ENCODE measurements at places on chromosomes 2 and 18.

- DNase-seq: no peak
These were observed 639 bp downstream of the EPB41L3 start for GRCh38 chr18:5543036-5543680.

GRCh38 chr18:21064347-21064746 is 47.3 kb downstream of the ROCK1 start:
- DNase-seq: no peak

GRCh38 chr2:68726608-68727367 is 7.8 kb upstream of the ARHGAP25 start:
- DNase-seq: no peak

- DNase-seq: no peak
These were observed 15.8 kb downstream of the CLASP1 start for GRCh38 chr2:121633463-121633862.

GRCh38 chr2:231201475-231201814 is 3.0 kb downstream of the ARMC9 start:
- no peak for DNase-seq

- DNase-seq: no peak
These were observed 108.4 kb downstream of the IRS1 start for GRCh38 chr2:226691255-226691654.

DNA sequence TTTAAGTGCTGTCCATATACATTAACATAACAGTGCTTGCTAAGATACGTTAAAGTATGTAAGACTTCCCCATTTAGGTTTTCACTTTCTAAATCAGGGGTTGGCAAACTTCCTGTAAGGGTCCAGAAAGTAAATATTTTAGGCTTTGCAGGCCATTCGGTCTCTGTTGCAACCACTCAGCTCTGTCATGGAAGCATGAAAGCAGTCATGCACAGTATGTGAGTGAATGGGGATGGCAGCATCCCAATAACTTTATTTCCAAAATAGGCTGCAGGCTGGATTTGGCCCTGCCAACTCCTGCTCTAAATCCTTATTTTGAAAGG is 128.7 kb downstream of the PLA2R1 start:
- DNase-seq: no peak

GRCh38 chr2:56297671-56298070 is 113.9 kb downstream of the CCDC85A start:
- no peak for DNase-seq

DNA sequence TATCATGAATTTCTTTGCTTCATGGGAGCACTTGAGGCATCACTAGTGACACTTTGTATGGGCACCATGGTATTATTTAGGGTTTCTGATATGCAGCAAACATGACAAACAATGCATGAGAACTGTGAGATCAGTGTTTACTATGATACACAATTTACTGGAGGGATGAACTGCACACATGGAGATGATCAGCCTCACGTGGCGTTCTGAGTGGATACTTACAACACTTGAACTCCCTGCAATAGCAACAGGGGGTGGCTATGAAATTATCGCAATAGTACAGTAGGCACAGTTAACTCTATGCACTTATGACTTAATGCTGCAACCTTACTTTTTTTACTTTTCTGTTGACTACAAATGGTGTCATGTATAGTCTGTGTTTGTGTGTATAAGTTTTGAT is 18.5 kb upstream of the UGT1A8 start:
- no peak for DNase-seq

DNA sequence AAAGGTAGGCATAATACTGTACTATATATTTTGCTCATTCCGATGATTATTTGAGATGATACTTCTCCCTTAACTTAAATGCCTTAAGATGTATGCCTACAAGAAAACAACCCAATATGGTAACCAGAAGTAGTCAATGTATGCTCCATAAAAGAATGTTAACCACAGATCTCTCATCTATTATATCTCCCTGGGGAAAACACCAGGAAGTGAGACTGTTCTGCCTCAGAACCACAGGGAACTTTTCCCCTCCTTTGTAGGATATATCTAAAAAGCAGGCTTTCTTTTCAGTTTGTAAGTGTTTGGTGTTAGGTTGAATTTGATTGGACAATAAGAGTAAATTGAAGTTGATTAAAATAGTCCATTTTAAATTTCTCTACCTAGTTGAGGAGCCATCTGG is 1160.5 kb upstream of the NXPH2 start:
- no peak for DNase-seq

DNA sequence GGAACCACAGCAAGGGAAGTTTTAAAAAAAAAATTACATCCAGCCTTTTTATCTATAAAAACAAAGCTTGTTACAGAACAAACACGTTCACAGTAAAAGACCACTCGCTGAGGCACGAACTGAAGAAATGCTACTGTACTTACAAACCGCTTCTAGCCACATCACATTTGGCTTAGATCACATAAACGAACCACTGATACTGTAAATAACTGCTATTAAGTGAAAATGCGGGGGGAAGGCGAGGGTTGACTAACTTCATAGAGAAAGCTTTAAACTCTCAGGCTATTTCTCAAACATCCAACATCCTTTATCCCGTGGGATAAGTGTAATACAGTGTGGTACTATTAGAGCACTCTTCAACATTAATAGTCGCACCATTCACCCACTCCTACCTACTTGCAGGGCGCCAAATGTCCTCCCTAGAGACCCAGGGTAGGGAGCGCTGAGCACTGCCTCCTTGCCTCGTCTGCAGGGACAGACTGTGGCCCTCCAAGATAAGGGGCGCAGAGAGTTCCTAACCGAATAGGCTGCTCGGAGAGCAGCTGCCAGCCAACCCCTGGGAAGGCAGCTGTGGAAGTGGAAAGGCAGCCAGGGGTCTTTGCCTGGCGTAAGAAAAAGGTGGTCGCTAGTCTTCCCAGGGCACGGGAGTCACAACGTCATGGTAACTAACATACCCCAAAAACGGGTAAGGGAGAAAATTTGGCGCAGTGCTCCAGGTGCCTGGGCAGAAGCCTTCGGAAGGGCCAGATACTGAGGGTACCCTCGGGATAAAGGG is 854 bp downstream of the GPR155 start:
- DNase-seq: no peak

- DNase-seq: no peak
These were observed 117.2 kb downstream of the LNPK start for GRCh38 chr2:175884697-175885393.

- DNase-seq: no peak
These were observed 599.4 kb downstream of the XIRP2 start for GRCh38 chr2:167487728-167488127.

DNA sequence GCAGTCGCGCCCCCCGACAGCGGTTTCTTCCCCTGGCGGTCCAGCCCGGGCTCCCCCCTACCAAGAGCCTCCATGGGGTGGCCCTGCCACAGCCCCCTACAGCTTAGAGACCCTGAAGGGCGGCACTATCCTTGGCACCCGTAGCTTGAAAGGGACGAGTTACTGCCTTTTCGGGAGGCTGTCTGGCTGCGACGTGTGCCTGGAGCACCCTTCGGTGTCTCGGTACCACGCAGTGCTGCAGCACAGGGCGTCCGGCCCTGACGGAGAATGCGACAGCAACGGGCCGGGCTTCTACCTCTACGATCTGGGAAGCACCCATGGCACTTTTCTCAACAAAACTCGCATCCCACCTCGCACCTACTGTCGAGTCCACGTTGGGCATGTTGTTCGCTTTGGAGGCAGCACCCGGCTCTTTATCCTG is 475 bp downstream of the SLC4A1AP start:
- no peak for DNase-seq

DNA sequence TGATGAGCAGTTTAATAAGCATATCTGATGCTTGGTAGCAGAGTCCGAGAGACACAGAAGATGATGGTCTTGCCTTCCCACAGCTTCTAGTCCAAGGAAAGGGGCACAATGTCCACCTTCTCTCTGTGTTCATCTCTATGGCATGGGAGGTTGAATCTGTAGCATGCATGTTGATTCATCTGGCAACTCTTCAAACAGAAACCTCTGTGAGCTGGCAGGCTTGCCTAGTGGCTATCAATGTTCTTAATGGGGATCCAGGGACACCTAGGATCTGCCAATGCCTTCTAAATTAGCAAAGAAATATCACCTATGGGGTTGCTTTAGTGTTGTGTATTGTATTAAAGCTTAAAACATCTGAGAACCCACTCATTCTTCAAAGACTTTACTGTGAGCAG is 170.8 kb downstream of the INO80D start:
- DNase-seq: no peak

DNA sequence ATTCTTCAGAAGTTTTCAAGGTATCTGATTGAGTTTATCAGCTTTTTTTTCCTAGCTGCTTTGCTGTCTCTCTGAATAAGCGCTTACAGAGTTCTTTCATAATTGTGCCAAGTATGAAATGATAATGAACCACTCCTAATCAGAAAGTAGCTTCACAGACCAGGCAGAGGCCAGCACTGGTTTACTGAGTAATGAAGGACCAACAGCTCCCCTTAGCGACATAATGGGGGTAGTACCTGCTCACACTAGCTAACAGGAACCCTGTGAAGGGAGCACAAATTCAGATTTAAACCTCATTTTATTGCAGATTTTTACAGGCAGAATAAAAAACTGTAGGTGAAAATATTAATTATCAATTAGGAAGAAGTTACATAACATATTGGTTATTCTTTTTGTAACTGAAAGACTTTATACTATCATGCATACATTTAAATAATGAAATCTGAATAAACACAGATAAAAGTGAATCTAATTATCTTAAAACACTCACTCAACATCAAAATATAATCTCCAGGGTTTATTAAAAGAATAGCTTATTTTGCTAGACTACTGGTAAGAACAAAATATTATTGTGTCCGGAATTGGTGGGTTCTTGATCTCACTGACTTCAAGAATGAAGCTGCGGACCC is 53.7 kb upstream of the LRRC30 start:
- peak; percentile 52 for DNase-seq

DNA sequence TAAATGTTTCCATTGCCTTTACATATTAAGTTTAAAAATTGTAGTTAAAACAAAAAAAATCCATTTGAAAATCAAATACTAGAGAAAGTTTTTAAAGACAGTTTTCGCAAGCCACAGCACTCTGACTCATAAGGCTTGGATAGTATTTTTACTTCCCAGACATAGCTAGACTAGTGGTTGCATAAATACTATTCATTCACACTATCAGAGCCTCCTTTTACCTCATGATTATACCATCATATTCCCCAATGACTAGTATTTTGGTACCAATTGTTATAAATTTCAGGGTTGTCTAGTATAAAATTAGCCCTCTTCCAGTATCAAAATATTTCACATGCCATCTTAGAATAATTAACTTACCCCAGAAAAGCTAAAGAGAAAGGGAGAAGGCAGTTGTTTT is 393.5 kb downstream of the ERBB4 start:
- DNase-seq: no peak

DNA sequence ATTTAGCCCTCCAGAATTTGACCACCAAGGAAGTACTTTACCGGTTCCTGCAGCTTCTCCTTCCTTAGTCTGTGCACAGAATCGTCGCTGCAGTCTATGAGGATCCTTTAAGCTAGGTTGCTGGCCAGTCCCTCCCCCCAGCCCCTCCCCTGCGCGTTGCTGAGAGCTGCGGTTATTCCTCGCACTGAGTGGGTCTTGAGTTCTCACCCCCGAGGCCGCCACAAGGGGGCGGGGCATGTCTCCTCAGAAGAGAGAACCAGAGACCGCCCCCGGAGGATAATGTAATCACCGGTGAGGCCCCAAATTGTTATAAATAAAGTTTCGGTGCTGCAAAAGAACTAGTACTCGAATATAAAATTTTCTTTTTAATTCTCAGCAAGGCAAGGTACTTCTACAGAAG is 1184.9 kb upstream of the CDH2 start:
- no peak for DNase-seq

DNA sequence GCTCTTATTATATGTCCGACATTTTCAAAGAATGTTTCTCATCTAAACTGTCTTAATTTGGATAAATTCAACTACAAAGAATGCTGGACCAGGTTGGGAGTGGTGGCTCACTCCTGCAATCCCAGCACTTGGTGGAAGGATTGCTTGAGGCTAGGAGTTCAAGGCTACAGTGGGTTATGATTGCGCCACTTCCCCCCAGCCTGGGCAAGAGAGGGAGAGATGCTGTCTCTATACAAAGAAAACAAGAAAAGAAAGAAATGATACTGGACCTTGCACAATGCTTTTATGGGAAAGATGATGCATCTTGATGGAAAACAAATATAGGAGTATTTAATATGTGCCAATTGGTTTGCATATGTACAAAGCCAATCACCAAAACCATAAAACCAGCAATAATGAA is 296.7 kb downstream of the LPIN1 start:
- DNase-seq: no peak

DNA sequence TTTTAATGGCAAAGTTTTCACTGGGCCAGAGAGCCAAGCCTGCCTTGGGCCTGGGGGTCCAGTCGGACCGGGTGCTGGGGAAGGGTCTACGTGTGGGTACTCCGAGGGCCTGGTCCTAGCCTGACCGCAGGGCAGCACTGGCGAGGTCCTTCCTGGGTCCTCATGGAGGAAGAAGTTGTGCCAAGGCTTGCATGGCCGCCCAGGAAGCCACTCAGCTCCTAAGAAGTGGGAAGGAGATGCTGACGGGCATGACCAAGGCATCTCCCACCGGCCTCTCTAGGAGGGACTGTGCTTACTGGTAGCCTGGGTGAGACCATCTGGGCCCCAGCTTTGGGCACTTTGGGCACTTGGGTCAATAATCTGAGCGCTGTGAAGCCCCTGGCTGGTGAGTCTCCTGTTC is 22.6 kb downstream of the CIB4 start:
- no peak for DNase-seq

DNA sequence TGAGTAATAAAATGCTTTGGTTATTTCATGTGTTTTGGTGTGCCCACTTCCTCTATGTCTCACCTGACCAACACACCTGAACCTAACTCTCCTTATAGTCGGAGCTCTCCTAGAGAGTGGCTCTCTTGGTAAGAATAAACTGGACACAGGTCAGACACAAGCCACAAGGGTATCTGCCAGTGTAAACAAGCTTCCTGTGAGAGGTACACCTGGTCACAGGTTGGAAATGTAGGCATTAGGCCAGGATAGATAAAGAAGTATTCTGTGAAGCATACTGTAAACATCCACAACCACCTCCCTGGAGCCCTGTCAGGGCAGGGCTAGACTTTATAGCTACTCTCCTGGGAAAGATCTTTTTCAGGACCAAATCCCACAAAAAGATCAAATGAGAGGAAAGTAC is 69.4 kb downstream of the ZDBF2 start:
- DNase-seq: no peak

- no peak for DNase-seq
These were observed 67.6 kb downstream of the SCN1A start for GRCh38 chr2:166060191-166060590.

DNA sequence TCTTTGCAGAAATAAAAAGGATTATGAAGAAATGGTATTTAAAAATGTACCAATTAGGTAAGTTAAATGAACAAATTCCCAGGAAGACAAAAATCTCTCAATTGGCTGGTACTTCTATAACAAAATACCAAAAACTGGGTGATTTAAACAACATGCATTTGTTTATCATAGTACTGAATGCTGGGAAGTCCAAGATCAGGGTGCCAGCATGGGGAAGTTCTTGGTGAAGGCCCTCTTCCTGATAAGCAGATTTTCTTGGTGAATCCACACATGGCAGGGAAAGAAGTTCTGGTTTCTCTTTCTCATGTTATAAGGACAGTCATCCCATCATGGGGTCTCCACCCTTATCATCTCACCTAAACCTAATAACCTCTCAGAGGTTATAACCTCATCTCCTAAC is 271.6 kb upstream of the SETBP1 start:
- no peak for DNase-seq
